Hindlimb muscle (tissue), 1 donor: ENCODE measurements at places on chromosomes 1 and 21. TPM values are rescaled to one million over a fixed set of nuclear protein-coding genes. Genes with fewer than 3 reads are reported as not detected.
A peak's percentile ranks its signal among the peaks of the same experiment; 100 is the strongest.

Gene CLDN19
- polyA plus RNA-seq = 0.31 TPM

DNA sequence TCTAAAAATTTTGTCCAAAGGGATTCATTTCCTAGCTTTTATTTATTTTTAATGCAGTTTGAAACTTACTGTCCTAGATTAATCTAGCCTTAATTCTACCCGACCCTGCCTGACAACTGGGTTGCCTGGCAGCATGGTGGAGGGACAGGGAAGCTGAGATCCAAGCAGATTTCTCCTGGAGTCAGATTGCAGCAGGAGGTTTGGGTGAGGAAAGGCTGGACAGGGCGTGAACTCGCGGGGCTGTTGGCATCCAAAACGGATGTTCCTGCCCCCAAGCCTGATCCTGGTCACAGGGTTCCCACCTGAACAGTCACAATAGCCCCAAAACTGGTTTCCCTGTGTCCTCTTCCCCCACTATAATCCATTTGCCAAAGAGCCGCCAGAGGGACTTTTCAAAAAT lies 23.2 kb downstream of the TCEA3 start:
- DNase-seq = no peak

DNA sequence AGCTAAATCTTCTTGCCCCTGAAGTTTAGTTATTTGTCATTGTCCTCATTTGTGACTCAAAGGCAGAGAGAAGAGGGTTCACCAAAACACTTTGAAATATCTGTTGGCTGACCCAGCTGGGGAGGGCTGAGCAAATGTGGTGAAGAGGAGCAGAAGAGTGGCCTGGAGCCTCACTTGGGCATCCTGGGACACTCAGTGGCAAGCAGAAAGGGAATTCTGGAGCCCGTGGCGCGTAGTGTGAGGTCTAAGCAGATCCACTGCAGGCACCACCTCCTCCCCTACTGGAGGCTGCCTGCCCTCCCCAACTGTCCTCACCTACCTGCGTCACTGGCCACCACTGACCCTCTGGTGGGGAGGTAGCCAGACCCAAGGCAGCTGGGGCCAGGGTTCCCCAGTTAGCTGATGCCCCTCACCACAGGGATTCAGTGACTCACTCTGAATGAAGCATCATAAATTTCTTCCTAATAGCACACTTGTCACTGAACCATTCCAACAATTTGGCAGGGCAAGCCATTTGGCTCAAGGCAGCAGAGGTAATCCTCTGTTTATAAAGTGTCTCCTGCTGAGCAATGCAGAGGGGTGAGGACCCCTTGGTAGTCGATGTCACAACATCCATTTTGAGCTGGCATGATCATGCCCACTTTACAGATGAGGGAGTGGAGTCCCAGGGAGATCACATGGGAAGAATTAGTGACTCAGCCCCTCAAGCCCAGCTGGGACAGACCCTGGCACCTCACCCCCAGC lies 80.3 kb downstream of the NENF start:
- DNase-seq = no peak

Gene FCRL3
- not detected for polyA plus RNA-seq

- DNase-seq = no peak
Observed at GRCh38 chr1:44512313-44512885, 107.3 kb downstream of the RNF220 start.

GRCh38 chr1:233459968-233460367 lies 132.4 kb downstream of the MAP3K21 start:
- DNase-seq = no peak

- DNase-seq = peak; percentile 27
Observed at GRCh38 chr1:15411593-15412137, 2.0 kb downstream of the EFHD2 start.

GRCh38 chr1:22347854-22348760 lies 103.5 kb upstream of the ZBTB40 start:
- DNase-seq = no peak

- DNase-seq = no peak
Observed at GRCh38 chr21:34340061-34340460, 23.7 kb upstream of the KCNE2 start.

Gene PGM1
- polyA plus RNA-seq = 77.2 TPM

Gene COL9A2
- 1.2 TPM for polyA plus RNA-seq

- DNase-seq = no peak
Observed at GRCh38 chr1:201149400-201149799, 4.9 kb downstream of the TMEM9 start.

DNA sequence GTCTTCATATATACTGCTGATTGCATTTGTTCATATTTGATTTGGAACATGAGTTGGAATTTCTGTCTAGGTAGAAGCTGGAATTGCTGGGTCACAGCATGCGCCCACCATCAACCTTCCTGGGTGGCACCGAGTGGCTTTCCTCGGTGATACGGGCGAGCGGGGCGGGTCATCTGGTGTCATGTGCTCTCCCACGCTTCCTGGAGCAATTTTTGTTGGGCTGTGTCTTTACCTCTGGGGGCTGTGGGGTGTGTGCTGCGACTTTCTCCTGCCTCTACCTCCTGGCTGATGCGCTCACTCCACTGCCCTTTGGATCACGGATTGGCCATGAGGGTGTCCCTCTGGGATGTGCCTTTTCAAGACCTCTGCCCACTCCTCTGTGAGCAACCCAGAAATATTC lies 108.7 kb upstream of the COL6A1 start:
- no peak for DNase-seq

Gene KRTAP11-1
- polyA plus RNA-seq = not detected

Gene NCAM2
- 5.8 TPM for polyA plus RNA-seq

Gene ACKR1
- polyA plus RNA-seq = 6.5 TPM

Gene AMY1A
- polyA plus RNA-seq = not detected

Gene ST6GALNAC3
- polyA plus RNA-seq = 3.7 TPM

DNA sequence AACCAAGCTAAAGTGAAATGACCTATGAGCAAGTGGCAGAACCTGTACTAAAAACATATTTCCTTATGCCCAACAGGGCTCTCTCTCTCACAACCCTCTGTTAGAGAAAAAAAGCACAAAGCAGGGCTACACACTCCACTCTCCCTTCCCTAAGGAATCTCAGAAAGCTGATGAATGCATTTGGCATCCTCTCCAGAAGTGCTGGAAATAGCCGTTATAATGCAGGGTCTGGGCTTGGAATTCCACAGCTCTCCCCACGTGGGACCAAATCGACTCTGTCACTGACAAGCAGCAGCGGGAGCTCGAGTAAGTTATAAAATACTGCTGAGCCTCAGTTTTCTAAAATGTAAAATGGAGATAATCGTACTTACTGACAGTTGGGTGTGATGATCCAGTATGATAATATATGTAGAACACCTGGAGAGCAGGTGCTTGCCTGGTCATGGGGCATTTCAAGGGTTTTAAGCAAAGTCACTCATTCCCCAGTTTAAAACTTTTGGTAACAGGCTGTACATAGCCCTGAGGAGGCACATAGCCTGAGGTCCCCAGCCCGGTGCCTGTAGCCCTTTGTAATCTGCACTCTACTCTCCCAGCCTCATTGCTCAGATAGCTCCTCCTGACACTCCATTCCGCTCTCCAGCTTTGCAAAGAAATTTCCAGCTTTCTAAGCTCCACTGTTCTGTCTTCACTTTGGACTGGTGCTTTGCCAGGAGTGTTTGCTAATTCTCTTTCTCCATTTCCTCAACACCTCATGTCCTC lies 175.6 kb upstream of the DAB1 start:
- DNase-seq = peak; percentile 32

GRCh38 chr1:89037186-89037585 lies 14.5 kb upstream of the GBP3 start:
- no peak for DNase-seq

DNA sequence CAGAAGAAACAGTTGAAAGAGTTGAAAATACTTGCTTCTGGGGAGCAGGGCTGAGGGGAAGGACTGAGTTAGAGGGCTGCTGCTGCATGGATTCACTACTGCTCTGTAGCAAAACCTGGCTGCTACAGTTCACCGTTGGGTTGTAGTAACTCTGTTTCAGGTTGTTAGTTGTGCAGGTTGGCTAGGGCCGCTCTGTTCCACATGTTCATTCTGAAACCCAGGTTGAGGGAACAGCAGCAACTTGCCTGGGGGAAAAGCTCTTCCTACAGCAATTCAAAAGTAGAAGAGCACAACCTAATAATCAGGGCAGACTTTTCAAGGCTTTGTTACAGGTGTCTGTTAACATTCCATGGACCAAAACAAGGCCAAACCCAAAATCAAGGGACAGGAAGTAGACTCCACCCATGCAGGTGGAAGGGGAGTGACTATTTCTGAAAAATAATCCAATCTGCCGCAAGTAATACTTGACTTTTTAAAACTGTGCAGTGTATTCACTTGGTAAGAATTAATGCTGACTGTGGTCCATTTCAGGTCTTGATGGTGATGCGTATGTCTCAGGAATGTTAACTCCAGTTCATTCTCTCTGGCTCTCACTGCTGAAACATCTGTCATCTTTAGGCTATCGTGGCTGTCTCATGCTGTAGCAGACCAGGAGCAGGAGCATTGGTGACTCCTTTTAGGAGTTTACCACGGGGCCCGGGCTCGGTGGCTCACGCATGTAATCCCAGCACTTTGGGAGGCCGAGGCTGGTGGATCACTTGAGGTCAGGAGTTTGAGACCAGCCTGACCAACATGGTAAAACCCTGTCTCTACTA lies 5.1 kb upstream of the PARK7 start:
- no peak for DNase-seq

Gene TSPEAR
- polyA plus RNA-seq = 0.14 TPM

DNA sequence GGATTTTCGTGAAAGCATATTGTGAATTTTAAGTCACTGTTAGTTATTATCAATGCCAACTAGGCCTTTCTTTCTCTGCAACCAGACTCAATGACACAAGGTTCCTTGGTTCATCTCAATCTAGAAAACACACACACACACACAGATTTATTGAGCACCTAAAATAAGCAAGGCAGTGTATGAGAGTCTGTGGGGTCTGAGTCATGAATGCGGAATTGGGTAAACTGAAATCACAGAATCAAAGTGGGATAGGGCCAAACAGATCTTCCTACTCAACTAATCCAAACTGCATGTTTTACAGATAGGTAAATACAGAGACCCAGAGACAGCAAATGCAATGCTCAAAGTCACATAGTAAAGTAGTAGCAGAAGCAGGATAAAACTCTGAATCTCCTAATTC lies 48.5 kb upstream of the NRDC start:
- DNase-seq = no peak

DNA sequence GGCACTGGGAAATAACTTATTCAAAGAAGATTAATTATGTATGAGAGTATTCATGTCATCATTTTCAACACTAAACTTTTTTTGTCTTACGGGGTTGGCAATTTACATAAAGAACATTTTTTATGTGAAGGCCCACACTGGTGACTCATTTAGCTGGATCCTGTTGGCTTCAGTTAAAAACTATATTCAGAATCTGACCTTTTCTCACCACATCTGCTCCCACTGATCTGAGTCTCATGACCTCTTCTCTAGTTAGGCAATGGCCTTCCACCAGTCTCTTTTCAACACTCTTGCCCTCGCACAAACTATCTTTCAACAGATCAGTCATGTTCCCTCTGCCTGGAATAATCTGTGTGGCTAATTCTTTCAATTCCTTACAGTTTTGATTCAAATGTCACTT lies 53.4 kb downstream of the TMPRSS15 start:
- no peak for DNase-seq

GRCh38 chr1:198101716-198102453 lies 54.9 kb upstream of the NEK7 start:
- no peak for DNase-seq
